ENCODE measurements at places on chromosomes 11 and 22.

DNA sequence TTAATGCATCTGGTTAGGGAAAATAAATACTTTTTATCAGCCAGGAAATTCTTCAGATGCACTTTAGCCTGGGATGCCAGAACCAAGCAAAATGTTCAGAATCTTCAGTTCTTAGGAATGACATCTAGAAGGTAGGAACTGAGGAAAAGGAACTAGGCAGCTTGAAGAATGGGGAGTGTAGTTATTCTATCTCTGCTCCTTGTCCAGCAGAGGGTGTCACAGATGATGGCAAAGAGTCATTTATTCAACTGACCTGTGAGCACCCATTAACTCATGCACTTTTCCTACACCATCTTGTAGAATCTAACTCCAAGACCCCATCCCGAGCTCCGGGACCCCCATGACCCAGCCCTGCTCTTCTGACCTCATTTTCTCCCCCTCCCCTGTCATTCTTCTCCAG lies 122.1 kb upstream of the ISX start:
- DNase-seq, result no peak

- DNase-seq, result no peak
Measured at GRCh38 chr11:86726118-86726753, 53.8 kb upstream of the ME3 start.

- no peak for DNase-seq
Measured at GRCh38 chr11:7619322-7619721, 54.0 kb downstream of the CYB5R2 start.

- no peak for DNase-seq
Measured at GRCh38 chr22:31118046-31118820, 4.5 kb upstream of the INPP5J start.

GRCh38 chr22:39215426-39216142 lies 29.2 kb downstream of the PDGFB start:
- no peak for DNase-seq

DNA sequence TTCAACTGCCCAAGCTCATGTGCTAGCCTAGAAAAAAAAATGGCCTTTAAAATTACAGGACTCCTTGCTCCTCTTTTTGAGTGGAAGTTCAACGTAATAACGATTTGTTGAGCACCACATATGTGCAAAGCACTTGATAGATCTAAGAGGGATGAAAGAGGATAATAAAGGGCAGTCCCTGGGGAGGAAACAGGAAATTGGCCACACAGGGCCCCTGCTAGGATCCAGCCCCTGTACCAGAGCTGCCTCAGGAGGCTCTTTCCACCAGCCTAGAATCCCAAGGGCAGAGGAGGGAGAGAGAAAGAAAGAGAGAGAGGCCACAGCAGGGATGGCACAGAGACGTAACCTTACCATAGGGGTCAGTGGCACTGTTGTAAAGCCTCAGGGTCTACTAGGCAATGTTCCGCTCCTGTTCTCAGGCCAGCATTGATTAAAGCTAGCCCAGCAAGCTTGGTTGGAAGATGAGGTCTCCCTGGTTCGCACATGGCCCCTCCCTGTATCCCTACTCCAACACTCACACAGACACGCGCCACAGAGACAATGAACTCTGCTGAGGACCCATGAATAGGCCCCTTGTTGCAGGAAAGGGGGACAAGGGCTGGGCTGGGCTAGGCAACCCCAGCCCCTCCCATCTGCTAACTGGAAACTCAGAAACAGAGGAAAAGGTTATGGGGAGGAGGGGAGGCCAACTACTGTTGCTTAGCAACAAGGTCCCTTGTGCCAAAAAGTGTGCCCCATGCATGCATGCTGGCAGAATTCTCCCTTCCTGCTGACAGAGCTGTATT lies at the start of gene TMPRSS5:
TSS of gene TMPRSS5 (minus strand) at position 438 of the 785 bp plus-strand sequence. CDS start at position 354, 84 bp downstream.
- DNase-seq, result no peak

DNA sequence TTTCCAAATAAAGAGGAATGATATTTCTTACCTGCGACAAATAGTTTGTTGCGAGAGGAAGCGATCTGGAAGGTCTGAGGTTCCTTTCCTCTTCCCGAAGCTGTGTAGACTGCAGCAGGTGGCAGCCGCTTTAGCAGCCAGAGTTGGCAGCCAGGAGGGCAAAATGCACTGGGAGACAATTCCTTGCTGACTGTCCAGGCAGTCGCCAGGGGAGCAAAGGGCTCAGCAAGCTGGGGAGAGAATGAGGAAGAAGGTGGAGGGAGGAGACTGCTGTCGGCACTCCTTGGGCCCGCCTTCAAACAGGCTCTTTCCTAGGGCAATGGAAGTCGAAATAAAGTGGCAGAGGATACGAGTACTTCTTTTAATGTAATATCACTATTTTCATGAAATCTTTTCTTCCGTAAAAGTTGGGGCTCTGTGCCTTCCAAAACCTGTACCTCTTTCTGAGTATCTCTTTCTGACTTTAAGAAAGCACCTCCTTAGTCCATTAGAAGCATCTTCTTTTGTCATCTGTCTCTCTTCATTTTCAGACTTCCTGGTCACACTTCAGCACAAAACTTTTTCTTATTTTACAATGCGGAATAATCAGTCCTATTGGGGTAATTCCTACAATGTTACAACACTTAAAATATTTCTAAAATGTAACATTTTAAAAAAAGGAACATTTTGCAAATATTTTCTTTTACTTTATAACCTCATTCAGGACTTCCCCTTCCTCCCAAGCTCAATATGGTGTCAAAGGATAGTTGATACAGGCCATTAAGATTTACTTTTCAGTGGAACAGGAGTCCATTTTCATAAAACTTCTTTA lies at the start of gene IL18:
TSS of gene IL18 (minus strand) at position 220 of the 811 bp plus-strand sequence. CDS start 9,041 bp downstream, outside the sequence.
- DNase-seq, result no peak

DNA sequence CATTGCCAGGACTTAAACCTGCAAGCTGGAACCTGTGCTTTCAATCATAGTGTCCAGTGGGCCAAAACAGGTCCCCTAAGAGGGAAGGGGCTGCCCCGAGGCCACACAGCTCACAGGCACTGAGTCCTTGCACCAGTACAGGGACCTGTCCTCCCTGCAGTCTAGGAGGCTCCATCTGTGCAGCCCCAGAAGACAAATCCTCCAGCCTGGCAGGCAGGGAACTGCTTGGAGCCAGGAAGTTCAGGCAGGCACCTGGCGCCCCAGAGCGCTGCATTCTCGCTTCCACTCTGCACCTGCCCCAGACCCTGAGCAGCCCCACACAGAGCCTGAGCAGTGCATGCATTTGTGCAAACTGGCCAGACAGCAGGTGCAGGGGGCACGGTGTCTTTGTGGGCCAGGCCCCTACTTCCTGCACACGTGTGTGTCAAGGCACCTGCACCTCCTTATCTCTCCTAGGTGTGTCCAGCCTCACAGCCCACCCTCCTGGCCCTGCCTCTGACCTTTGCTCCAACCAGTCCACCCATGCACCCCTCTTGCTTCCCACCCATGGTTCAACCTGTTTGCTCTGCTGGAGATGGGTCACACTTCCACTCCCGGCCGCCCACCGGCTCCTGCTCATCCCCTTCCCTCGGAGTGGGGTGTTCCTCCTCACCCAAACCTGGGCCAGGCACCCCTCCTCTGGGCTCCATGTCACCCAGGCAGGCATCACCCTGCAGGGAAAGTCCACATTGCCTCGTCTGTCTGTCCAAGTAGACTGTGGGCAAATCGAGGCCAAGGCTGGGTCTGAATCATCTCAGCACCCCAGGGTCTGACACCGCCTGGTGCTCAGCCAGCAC lies 19.0 kb downstream of the LINC01488 start:
- DNase-seq, result no peak

DNA sequence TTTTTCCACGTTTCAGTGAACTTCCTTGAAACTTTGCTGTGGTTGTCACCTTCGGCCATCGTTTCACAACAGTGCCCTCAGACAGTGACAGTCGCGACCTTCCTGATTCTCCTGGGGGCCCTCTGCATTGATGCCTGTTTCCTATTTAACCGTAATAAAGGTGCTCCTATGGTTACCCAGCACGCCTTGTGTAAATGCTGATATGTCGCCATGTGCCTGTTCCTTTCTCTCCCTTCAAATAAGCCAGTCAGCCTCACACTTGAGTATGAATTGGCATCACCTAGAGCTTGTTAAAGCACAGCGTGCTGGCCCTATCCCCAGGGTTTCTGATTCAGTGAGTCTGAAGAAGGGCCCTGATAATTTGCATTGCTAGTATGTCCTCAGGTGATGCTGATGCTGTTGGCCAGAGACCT lies 104.8 kb downstream of the MICAL2 start:
- DNase-seq, result no peak

GRCh38 chr11:19576054-19576453 lies 136.6 kb upstream of the NAV2 start:
- DNase-seq, result no peak

GRCh38 chr11:102204174-102204573 lies 93.9 kb downstream of the YAP1 start:
- no peak for DNase-seq

DNA sequence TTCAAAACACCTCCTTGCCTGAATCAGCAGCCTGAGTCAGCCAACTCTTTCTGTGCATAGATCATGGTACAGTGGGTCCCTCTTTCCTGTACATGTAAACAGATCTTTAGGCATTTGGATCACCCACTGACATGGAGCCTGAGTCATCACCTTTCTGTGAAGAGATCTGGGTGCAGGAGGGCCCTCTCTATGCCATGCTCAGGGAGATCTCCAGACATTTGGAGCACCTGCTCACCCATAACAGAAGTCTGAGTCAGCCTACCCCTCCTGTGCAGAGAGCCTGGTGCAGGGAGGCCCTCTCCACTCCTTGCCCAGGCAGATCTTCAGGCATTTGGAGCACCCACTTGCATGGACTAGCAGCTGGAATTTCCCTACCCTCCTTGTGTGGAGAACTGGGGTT lies 56.2 kb upstream of the GLYAT start:
- no peak for DNase-seq

DNA sequence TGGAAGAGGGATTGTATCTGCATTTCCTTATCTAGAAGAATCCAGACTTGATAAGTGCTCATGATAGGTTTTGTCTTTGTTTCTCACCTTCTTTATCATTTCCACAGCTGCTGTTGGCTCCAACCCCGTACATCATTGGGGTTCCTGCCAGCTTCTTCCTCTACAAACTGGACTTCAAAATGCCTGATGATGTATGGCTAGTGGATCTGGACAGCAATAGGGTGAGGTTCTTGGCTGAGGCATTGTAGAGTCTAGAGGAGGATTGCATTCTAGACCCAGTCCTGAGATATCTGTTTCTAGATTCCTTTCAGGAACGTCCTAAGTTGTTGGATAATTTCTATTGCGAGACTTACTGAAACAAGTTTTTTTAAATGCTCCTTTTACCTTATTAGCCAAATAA lies 8.1 kb downstream of the MADD start:
- no peak for DNase-seq

DNA sequence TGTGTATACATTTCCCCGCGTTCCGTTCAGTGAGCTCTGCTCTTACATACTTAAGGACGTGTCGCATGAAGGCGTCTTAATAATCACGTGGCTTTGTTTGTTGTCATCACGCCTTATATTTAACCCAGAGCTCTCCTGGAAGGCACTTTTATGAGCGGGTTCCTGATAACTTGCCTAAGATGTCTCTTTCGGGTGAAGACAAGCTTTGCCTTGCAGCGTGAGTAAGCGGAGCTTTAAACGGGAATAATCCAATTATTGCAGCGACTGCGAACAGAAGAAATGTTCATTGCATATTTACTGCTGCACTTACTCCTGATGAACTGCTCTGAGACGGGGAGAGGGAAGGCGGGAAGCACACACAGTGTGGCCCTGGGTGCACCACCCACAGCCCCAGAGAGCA lies 1128.2 kb downstream of the BRD1 start:
- DNase-seq, result no peak

- DNase-seq, result no peak
Measured at GRCh38 chr11:69006816-69007215, 6.2 kb downstream of the MRGPRF start.

DNA sequence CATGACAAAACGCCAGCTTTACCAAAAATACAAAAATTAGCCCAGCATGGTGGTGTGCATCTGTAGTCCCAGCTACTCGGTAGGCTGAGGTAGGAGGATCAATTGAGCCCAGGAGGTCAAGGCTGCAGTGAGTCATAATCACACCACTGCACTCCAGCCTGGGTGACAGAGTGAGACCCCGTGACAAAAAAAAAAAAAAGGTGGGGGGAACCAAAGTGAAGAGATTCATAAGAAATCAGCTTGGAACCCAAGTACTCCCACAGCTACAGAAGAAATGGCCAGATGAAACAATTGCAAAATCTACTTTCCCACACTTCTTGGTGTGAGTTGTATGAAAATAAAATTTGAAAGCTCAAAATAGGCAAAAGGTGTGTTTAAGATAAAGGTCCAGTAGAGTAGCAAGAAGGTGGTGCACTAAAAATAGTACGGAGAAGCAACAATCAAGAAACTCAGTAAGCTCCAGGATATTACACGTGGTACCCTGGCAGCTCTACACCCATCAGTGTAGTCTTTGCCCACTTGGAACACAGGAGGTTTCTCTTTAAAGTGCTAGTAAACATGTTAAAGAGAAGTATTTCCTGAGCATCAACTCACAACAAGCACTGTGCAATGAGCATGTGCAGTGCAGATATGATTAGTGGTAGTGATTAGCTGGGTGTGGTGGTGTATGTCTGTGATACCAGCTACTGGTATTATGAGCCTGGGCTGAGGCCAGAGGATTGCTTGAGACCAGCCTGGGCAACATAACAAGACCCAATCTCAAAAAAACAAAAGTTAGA lies 5.3 kb downstream of the HARBI1 start:
- no peak for DNase-seq

DNA sequence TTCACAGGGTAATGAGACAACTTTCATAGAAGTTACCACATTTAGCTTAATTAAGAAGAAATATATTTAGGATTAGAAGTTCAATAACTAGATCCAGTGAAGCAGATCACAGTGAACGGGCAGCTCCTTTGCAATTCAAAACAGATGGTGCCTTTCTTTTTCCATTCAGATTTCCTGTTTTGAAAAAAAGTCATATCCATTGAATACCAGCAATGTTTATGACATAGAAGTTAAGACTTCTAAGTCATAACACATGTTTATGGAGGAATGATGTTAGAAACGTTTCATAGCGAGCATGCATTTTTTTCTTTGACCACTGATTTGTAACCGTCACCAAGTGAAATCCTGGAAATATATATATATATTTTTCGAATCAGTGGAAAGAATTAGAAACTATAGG lies 24.7 kb downstream of the LUZP2 start:
- no peak for DNase-seq

DNA sequence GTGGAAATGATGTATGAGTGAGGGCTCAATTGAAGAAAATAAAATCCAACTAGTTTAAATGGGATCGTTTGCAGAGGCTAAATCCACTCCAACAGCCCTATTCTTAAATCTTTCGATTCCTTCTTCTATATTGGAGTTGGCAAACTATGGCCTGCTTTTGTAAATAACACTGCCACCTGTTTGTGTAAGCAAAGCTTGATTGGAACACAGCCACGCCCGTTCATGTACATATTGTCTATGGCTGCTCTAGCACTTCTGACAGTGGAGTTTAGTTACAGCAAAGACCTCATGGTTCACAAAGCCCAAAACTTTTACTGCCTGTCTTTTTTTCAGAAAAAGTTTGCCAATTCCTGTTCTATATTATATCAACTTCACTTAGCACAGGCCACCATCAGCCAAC lies 40.6 kb upstream of the RCN1 start:
- DNase-seq, result no peak

- no peak for DNase-seq
Measured at GRCh38 chr11:115819014-115819413, 314.8 kb upstream of the CADM1 start.

- no peak for DNase-seq
Measured at GRCh38 chr22:43131773-43132501, 11.3 kb downstream of the MCAT start.

GRCh38 chr11:78802058-78802761 lies 227.5 kb upstream of the NARS2 start:
- no peak for DNase-seq

GRCh38 chr11:126880872-126881271 lies 119.7 kb downstream of the KIRREL3 start:
- no peak for DNase-seq

All from stimulated activated naive CD4-positive, alpha-beta T cell (primary cell).